Kidney epithelial cell (primary cell): ENCODE measurements at places on chromosomes 7 and 10. TPM values are rescaled to one million over a fixed set of nuclear protein-coding genes. Genes with fewer than 3 reads are reported as not detected.

The SSC4D gene
- total RNA-seq: 5.4 and 6.4 TPM in 2 replicates

The CYP3A4 gene
- not detected in 2 replicates for total RNA-seq

The NEBL gene
- 6.9 and 8.9 TPM in 2 replicates for total RNA-seq

DNA sequence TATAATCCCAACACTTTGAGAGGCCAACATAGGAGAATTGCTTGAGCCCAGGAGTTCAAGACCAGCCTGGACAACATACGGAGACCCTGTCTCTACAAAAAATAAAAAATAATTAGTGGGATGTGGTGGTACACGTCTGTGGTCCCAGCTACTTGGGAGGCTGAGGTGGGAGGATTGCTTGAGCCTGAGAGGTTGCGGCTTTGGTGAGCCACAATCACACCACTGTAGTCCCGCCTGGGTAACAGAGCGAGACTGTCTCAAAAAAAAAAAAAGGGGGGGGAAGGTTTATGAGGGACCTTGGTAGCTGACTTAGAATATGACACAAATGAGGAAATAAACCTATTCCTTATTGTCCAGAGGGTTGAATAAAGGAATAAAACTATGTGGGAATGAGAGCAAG is 30.8 kb downstream of the SCD start:
- no peak for DNase-seq

GRCh38 chr7:66643395-66643794 is 14.7 kb downstream of the KCTD7 start:
- no peak for DNase-seq

The DDC gene
- total RNA-seq: not detected in 2 replicates

The CYP2C19 gene
- not detected in 2 replicates for total RNA-seq
